ENCODE measurements at places on chromosomes 3 and 15.

- no peak overlapping the region for H3K27ac ChIP-seq
- peaks cover 18% of the 10 kb centered on the region for H3K27me3 ChIP-seq
- peaks cover 7% of the 10 kb centered on the region for H3K4me1 ChIP-seq
- no peaks in the 10 kb centered on the region for H3K36me3 ChIP-seq
- DNase-seq = no peak
These were observed 54.6 kb upstream of the MYZAP start for GRCh38 chr15:57537072-57537471.

- H3K4me3 ChIP-seq = no peak overlapping the region
- no peak overlapping the region for H3K27ac ChIP-seq
- DNase-seq = no peak
- no peaks in the 10 kb centered on the region for H3K36me3 ChIP-seq
- no peaks in the 10 kb centered on the region for H3K27me3 ChIP-seq
- H3K4me1 ChIP-seq = no peaks in the 10 kb centered on the region
These were observed 26.5 kb downstream of the EFHB start for GRCh38 chr3:19907523-19907922.

DNA sequence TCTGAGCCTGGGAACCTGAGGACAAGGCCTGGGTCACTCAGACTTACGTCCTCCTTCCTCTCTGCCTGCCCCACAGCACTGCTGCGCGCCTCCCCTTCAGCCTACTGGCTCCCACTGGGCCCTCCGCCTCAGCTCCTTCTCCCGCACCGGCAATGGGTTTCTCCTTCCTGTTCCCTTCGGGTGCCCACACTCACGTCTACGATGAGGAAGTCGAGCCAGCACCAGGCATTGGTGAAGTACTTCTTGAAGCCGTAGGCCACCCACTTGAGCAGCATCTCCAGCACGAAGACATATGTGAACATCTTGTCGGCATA lies 70.0 kb downstream of the EXOG start:
- no peak overlapping the region for H3K27ac ChIP-seq
- DNase-seq = peak; percentile 11
- H3K27me3 ChIP-seq = no peaks in the 10 kb centered on the region
- no peak overlapping the region for H3K4me3 ChIP-seq

DNA sequence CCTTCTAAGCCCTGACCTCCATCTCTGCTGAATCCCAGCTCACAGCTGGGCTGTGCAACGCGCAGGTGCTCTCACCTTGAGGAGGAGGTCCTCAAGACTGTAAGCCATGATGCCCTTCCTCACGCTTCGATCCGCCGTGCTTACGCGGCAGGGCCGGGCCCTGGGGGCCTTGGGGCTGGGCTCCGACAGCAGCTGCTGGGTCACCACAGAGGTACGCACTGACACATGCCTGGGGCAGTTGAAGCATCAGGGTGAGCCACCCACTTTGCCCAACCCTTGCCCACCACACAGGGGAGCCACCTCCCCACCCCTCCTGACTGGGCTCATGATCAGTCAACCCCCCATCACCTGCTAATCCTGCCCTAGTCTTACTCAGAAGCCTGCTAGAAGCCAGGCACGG lies 3.1 kb downstream of the CIDEC start:
- no peak for DNase-seq
- H3K27ac ChIP-seq = no peak overlapping the region
- no peaks in the 10 kb centered on the region for H3K36me3 ChIP-seq
- H3K4me3 ChIP-seq = no peak overlapping the region
- H3K4me1 ChIP-seq = no peaks in the 10 kb centered on the region

DNA sequence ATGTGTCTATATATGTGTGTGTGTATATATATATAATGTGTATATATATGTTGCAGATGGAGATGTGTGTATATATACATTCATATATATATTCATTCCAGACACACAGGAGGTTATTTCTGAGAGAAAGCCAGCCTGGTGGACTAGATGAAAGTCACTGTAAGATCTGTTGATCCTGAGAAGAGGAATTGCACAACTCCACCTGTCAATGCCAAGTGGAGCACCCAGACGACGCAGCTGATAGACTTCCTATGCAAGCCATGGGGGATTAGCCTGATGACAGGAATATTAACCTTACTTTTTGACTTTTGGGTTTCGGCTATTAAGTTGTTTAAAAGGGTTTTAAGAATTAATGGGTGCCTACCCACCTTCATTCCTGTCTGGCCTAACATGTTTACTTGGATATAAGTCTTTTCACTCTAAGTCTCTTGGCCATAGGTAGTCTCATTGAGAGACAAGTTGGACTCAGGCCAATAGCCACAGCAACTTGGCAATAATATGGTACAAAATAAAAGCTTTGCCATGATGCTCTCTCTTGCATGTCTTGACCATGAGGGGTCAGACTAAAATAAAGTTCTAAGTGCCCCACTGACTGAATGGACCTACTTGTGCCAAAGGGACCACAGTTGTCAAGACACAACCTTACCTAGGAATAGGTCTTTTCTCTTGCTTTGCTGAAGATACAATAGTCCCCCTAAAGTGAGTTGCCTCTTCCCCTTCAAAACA lies 35.9 kb upstream of the GOLGA6L2 start:
- peaks cover 10% of the 10 kb centered on the region for H3K27me3 ChIP-seq
- no peak overlapping the region for H3K27ac ChIP-seq
- no peak overlapping the region for H3K4me3 ChIP-seq
- no peaks in the 10 kb centered on the region for H3K36me3 ChIP-seq

GRCh38 chr3:72821161-72821781 lies 27.0 kb downstream of the SHQ1 start:
- H3K4me3 ChIP-seq = no peak overlapping the region
- H3K4me1 ChIP-seq = peaks cover 27% of the 10 kb centered on the region
- peaks cover 39% of the 10 kb centered on the region for H3K36me3 ChIP-seq
- DNase-seq = no peak

DNA sequence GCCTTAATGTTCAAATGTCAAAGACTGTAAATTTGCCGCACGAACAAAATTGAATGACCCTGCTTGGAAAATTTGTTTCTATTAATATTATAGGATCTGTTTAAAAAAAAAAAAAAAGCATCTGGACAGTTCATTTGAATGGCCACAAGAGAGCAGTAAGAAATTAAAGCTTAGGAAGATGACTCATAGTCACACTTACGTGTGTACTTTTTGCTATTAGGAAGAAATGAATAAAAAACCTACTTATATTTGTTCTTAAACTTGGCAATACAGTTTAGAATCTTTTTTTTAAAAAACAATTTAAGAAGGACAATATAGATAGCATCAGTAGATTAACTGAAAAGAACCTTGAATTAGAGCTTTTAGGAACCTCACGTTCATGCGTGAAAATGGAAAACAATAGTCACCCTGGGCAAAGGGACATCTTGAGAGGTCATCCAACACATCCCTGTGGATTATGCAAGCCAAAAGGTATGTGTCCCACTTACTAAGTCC lies 621.8 kb downstream of the MECOM start:
- H3K4me1 ChIP-seq = no peaks in the 10 kb centered on the region
- DNase-seq = no peak
- no peaks in the 10 kb centered on the region for H3K27me3 ChIP-seq
- H3K36me3 ChIP-seq = no peaks in the 10 kb centered on the region

- H3K36me3 ChIP-seq = no peaks in the 10 kb centered on the region
- H3K27me3 ChIP-seq = no peaks in the 10 kb centered on the region
- DNase-seq = no peak
These were observed 4.6 kb downstream of the PRR23E start for GRCh38 chr3:127197300-127198189.

DNA sequence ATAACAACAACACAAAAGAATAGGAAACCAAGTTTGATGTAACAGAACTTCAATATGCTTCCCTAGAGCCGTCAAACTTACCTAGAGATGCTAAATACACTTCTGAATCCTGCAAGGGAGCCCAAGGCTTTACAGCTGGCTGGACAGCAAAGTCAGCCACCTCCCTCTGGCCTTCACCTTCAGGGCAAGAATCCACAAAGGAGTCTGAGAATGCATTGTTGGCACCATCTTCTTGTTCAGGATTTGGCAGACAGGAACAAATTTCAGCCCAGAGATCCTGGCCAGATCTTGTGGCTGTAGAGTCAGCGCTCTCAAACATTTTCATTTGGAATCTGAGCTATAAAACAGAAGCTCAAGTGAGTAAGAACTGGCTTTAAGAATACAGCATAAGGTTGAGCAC lies 2.2 kb downstream of the CCDC32 start:
- no peak for DNase-seq
- peaks cover 3% of the 10 kb centered on the region for H3K27me3 ChIP-seq
- H3K36me3 ChIP-seq = peaks cover 53% of the 10 kb centered on the region
- peak overlapping the region; percentile 27 for H3K4me3 ChIP-seq
- H3K27ac ChIP-seq = no peak overlapping the region

All from activated T-cell treated with anti-CD3 and anti-CD28 coated beads, Interleukin-2, amount 50 U/mL, for 24 hours (primary cell).